BE2C (cell line): ENCODE measurements at places on chromosomes 7 and 10.

DNA sequence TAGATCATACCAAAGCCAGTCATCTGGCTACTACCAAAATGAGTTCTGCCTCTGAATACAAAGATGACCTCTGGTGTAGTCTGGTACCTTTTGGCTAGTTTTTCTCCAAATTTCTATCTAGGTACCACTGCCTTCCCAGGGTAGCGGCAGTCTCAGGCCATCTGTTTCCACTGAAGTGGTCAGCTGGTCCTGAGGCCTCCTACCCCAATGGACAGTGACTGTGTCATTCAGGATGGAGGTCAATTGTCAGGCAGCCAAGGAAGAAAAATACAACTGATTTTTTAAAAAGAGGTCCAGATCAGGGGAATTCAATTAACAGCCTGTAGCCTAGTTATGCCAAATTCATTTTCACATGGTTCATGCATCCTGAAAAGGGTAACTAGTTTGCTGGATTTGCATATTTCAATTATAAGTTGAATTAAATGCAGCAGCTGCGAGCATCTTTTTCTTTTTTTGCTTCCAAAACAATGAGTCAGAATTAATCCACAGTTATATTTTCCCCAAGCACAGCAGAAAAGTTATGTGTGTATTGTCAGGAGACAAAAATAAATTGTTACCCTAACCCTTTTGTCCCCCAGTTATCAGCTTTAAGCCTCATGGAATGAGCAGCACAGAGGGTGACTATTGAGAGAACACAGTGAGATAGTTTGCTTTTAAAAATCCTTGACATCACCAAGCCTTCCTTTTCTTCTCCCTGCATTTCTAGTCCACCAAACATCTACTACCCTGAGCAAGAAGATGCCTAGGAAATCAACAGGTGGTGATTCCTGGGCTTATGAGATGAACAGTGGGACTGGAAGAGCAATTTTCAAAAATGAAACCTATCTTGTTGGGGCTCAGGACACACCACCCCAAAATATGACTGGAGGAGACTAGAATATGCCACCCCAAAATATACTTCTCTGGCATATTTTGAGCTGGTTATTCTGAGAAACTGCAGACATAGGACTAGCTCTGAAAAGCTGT is 27.7 kb downstream of the BCCIP start:
- no peak for DNase-seq

DNA sequence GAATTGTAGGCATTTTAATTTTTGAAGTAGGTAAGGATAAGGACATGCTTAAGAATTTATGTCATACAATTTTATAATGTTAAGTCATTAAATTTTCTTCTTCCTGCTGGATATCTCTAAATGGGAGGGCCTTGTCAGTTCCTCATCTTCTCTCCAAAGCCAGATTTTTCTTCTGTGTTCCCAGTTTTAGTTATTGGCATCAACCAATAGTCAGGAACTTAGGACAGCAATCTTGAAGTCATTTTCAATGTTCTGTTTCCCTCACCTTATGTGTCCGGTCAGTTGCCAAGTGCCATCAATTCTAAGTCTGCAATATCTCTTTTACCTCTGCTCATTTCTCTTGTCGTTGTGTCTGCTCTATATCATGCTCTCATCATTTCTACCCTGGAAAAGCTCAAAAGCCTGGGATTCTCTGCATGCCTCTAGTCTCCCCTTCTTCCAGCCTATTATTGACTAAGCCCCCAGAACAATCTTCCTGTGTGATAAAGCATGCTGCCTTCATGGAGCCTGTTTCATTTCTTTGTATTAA is 145.2 kb downstream of the PPP1R9A start:
- no peak for DNase-seq

DNA sequence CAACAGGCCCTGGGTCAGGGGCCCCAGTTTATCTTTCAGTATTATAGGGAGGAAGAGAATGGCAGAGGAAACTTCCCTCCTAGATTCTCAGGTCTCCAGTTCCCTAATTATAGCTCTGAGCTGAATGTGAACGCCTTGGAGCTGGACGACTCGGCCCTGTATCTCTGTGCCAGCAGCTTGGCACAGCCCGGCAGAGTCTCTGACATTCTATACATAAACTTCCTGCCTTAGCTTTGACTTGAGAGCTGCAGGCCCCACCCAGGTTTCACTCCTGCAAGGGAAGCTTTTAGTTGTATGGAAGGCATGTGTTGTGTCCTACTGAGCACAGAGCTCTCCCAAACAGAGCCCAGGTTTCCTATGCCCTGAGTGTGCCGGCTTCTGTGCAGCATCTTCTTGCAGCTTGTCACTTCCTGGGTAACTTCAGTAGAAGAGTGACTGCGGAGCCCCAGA is 205.6 kb upstream of the PRSS58 start:
- no peak for DNase-seq

GRCh38 chr7:148403466-148403993 is 187.0 kb upstream of the C7orf33 start:
- no peak for DNase-seq

GRCh38 chr10:71990706-71991269 is 26.6 kb downstream of the CHST3 start:
- no peak for DNase-seq

DNA sequence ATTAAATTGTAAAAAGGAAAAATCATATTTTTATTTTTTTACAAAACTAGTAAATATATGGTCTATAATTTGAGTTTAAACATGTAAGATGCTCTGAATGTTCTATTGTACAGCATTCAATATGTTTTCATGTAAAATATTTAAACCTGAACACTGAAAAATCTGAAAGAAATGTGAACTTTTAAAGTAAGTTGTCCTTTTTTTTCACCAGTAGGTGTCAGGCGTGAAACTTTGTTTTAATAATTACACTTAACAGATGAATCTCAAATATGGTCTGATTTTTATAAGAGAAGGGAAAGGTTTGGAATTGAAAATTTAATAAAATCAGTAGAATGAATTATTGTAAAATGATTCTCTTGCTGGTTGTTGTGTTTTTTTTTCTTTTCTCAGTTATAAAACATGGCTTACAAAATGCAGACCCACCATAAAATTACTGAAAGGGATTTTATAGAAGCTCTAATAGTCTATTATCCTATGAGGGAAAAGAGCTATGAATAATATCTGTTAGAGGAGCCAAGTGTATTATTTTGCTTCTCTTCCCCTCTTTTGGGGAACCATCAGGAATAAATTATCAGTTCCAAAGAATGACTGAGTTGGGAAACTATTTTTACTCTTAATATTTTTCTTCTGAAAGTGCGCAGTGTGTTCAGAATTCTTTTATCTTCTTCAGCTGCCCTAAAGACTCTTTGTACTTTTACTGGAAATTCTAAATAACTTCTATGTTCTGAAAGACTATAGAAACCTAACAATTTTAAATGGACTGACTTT is 217.7 kb upstream of the FZD1 start:
- DNase-seq: no peak

GRCh38 chr10:96578633-96579032 is 8.2 kb downstream of the TM9SF3 start:
- no peak for DNase-seq

- no peak for DNase-seq
These were observed 49.5 kb upstream of the DNAJC1 start for GRCh38 chr10:22053048-22053447.

DNA sequence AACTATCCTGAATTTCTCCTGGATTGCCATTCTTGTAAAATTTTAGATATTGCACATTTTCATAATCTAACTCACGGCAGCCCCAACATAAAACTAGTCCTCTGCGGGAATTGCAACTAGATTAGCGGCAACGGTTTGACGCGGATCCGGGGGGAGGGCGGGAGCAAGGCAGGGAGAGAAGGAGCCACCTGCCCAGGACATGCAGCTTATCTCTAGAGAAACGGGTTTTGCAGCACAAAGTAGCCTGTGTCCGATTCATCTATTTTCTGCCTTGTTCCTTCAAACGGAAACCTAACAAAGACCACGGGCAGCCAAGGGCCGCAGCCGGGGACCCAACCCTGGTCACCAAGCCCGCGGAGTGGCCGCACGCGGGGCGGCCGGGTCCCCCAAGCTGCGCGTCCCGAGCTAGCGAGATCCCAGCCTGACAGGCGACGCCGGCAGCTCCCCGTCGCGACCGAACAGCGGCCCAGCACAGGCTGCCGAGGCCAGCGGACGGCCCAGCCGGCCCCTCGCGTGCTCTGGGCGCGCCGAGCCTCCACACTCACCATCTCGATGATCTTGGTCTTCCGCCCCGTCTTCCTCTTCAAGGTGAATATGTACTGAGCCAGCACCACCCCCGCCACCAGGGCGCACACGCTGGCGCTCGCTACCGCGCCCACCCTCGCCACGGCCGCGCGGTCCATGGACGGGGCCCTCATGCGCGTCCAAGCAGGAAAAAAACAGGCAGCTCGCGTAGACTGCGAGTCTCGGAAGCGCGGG is at the start of gene NT5C3A:
Gene NT5C3A, minus strand, starts transcription at position 754 of the 759 bp plus-strand sequence. Its CDS starts 71 bp downstream, at position 683.
- peak; percentile 41 for DNase-seq

DNA sequence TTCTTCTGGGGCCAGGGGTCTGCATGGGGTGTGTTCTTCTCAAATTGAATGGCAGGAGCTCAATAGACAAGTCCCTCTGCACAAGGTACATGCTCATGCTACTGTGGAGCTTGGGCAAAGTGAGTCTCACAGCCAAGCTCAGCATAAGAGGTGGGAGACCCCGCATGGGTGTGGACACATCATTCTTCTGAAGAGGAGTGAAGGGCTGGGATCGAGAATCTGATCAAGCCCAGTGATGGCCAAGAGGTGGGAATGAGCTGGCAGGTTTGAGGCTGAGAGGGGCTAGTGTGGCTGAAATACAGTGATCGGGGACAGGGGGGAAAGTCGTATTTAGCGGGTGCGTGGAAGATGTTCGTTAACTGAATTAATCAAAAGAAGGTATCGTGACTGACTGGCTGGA is 32.6 kb downstream of the CDH23 start:
- no peak for DNase-seq

- peak; percentile 79 for DNase-seq
These were observed 10.2 kb upstream of the LMOD2 start for GRCh38 chr7:123645516-123645915.

- no peak for DNase-seq
These were observed 83.8 kb downstream of the TMEM130 start for GRCh38 chr7:98785929-98786571.

DNA sequence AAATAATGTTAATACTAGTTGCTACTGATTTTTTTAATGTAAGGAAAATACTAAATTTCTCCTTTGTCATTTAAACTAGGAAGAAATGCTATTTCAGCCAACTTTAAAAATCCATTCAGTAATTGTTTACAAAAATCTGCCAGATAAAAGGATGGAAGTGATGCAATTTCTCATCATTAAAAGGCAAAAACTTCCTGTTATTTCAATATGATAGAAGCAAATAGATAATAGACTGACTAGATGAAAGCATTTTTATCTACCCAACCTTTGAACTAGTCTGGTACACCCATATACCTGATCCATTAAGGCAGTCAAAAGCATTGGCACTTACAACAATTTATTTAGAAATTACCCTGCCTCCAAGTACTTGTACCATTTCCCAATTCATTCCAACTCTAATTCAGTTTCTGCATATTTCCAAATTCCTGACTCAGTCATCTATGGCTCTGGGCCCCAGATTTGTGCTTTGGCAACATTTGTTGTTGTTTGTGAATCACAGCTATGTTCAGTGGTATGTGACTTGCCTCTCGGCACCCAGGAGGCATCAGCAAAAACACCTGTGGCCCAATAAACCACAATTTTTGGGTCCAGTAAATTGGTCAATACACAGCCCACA is 482.6 kb upstream of the SEMA3A start:
- DNase-seq: no peak

DNA sequence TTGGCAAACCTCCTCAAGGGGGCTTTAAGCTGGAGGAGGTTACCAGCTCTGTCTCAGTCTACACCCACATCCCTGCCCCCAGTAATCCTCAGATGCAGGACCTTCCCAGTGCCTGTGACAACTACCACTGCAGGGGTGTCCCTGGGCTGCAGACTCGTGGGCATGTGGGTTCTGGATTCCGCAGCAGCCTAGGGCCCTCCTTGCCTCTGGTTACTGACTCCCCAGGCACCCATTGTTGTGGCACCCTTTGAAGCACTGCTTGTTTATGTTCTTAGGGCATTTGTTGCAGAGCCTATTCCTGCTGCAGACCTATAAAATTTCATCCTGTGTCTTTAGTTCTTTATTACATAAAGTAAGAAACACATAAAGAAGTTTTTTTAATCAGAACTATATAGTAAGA is 51.1 kb upstream of the GJD4 start:
- no peak for DNase-seq

DNA sequence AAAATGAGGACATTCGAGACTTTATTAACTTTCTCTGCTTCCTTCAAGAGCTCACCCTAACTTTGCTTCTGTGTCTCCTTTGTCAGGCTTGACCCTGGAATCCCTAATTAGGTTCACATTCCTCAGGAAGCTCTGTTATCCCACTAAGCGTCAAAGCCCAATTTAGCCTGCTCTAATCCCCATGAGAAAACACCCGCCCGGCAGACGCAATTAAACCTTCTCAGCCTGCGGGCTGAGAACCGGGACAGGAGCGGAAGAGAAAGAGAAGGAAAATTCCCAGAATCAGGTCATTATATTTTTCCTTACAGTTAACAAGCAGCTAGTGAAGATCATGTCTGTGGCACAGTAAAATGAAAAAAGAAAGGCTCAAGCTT is 93.0 kb downstream of the TNS3 start:
- DNase-seq: no peak

- DNase-seq: no peak
These were observed 275.3 kb downstream of the DNAJB6 start for GRCh38 chr7:157612009-157612663.

DNA sequence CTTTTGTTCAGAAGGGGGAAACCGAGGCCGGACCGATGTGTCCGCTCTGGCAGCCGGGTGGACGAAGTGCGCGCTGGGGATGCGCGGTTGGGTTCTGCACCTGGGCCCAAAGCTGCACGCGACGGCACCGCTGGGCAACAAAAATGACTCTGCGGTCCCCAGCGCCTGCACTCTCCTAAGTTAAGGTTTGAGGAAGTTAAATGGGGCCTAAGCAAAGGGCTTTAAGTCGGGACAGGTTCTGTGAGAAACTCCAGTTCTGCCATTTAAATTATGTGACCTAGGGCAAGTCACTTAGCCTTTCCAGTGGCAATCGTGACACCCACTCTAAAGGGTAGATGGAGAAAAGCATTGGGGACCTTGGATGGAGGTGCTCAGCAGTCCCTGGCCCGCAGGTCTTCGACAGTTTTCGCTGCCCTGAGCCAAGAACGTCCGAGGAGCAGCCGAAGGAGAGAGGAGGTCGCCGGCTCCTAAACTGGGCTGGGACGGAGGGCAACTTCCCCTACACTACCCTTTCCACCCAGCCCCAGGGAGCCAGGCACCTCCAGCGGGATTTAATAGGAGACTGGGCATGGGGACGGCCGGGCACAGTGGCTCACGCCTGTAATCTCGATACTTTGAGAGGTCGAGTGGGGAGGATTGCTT is 534 bp upstream of the ACBD5 start:
- DNase-seq: no peak

GRCh38 chr7:114102131-114102530 is 183.3 kb upstream of the PPP1R3A start:
- no peak for DNase-seq

GRCh38 chr7:139999516-139999915 is 63.2 kb downstream of the PARP12 start:
- no peak for DNase-seq

DNA sequence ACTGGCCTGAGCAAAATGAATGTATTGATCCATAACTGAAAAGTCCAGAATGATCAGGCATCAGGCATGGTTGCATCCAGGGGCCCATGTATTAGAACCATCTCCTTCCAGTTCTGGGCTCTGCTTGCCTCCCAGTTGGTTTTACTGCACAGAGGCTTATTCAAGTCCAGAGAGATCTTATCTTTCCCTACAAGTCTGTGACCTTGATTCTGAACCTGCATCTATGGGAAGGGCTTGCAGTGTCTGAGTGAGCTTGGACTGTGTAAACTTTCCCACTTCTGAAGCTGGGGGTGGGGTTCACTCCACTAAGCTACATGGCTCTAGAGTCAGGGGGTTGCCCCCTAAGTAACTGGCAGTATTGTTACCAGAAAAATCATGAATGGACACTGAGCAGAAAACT is 136.2 kb downstream of the TCF7L2 start:
- DNase-seq: no peak
